ENCODE measurements at places on chromosomes 5 and 9.

GRCh38 chr5:111968459-111968858, 211.5 kb upstream of the NREP start:
- no peak for DNase-seq

DNA sequence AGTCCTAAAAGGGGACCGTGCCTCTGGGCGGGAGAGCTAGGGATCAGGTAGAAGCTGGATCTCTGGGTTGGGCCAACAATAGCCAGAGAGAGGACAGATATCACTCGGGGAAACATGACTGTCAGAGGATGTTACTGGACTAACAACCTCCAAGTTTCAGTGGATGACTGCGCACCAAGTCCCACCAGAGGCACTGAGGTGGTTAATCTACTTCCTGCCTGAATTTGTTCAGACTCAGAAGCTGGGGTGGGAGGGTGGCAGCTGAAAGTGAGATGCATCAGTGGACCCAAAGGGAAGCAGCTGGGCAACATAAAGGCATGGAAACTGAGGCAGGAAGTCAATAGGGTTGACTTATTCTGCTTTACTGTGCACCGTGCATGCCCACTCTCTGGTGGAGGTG, 130.1 kb upstream of the SLC44A1 start:
- DNase-seq: no peak

DNA sequence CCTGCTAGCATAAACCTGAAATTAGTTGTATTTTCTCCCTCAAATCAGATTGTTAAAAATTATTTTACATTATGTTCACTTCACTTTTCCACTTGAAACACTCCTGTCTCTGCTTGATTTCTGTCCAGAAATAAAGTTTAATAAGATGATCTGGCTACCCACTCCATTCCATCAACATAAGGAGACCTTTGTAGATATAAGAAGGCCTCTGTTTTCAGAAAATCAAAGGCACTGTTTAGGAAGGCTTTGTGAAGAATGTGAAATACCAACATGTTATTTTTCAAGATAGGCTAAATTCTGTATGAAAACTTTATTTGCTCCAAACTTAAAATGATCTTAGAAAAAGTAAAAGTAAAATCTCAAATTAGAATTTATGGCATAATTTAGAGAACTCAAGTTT, 15.1 kb downstream of the RHOBTB3 start:
- DNase-seq: no peak

DNA sequence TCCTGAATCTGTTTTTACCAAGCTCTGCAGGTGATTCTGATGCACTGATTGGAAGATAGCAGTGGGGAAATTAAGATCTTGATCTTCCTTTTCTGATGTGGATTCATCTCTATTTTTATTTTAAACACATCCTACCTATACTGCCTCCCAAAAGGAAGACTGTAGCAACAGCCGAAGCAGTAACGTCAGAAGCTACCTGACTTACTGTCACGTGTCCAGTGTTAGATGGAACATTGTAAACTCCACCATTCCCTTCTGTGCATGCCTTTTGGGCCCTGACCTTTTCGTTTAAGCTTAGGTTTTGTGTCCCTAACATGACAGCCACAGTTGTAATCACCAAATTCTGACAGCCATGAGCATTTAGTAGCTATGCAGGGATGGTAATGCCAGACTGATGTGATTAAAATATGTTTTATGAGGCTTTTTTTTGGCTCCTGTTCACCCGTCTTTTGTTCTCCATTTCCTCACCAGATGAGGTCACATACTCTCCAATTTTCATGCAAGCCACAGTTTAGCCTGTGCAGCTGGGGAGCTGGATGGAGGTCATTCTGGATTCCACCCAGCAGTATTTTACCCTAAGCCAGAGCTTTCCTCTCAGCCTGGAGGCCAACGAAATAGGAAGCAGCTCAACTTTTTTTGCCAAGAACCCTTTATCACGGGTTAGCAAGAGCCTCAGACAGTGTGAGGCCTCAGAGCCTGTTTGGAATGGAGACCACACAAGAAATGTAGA, 15.6 kb upstream of the FOXD1 start:
- no peak for DNase-seq

DNA sequence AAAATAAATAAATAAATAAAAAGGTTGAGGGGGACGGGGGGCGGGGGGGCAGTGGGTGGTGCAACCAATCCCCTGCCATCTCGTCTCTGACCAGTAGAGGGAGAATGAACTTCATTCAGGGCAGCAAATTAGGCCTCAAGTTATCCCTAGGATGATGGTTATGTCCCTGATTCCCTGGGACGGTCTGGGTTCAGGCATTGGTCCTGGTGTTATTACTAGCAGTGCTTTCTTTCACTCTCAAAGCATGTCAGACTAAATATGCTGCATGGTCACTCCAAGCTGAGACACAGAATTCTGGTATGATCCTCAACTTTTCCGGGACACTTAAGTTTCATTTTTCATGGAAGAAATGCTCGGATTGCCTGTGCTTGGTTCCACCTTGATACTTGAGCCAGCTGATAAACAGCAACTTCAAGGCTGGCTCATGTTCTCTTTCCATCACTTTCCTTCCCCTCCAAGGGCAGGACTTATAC, 59.4 kb downstream of the DAP start:
- no peak for DNase-seq

GRCh38 chr9:14415947-14416346, 102.0 kb upstream of the NFIB start:
- DNase-seq: no peak

- no peak for DNase-seq
Observed at GRCh38 chr9:36317766-36318165, 59.5 kb upstream of the GNE start.

Measured in aorta (tissue), 5 donors.